ENCODE measurements at places on chromosomes 2 and 18.

GRCh38 chr2:196481324-196481697 lies 158.2 kb upstream of the CCDC150 start:
- no peak for DNase-seq

DNA sequence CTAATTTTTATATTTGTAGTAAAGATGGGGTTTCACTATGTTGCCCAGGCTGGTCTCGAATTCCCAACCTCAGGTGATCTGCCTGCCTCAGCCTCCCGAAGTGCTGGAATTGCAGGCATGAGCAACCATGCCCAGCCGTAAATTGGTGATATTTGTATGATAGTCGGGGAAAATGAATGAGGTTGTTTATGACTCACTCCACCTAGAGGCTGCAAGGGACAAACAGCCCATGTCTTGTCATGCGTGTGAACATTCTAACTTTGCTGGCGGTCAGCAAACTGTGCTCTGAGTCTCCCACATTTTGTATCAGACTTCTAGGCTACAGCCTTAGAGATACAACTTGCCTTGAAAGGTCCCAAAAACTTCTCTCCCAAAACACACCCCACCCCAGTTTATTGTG lies 133.5 kb upstream of the DTNA start:
- no peak for DNase-seq

DNA sequence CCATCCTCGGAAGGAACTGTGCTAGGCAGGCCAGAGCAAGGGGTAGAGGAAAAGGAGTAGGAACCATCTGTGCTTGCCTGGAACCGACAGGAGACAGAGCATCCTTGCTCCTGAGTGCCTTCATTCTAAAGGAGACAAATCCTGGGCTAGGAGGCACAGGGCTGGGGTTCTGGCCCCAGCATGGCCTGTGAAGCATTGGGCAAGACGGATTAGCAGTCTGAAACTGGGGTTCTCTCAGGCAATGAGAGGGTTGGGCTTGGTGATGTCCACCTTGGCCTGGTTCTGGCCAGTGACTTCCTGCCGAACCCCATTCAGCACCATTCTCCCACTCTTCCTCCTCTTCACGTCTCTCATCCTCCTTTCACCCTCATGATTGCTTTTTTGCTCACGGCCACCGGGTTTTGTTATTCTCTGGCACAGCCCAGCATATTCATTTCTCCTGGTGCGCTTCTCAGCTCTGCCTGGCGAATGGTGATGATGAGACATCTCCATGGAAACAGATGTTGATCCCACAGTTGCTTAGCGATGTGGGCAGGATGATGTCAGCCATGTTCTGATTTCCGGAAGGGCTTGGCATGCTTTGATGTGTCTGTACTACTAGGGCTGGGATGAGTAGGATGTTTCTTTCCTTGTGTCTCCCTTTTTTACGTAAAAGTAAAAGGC lies 127.7 kb downstream of the CAPN13 start:
- peak; percentile 86 for DNase-seq

- no peak for DNase-seq
Observed at GRCh38 chr18:45976566-45976965, 9.4 kb upstream of the EPG5 start.

- no peak for DNase-seq
Observed at GRCh38 chr2:51758081-51758480, 726.1 kb upstream of the NRXN1 start.

GRCh38 chr2:205719847-205720246 lies 37.5 kb downstream of the NRP2 start:
- no peak for DNase-seq

GRCh38 chr2:109686921-109687320 lies 72.8 kb downstream of the SOWAHC start:
- DNase-seq, result no peak

GRCh38 chr2:96637385-96638143 lies 548 bp downstream of the KANSL3 start:
- DNase-seq, result peak; percentile 17

- DNase-seq, result no peak
Observed at GRCh38 chr2:50221106-50221505, 810.8 kb downstream of the NRXN1 start.

GRCh38 chr18:29188760-29189159 lies 1011.8 kb upstream of the CDH2 start:
- no peak for DNase-seq

GRCh38 chr2:108632332-108633160 lies 86.7 kb upstream of the RANBP2 start:
- no peak for DNase-seq

- no peak for DNase-seq
Observed at GRCh38 chr18:48033790-48034650, 103.6 kb upstream of the SMAD2 start.

DNA sequence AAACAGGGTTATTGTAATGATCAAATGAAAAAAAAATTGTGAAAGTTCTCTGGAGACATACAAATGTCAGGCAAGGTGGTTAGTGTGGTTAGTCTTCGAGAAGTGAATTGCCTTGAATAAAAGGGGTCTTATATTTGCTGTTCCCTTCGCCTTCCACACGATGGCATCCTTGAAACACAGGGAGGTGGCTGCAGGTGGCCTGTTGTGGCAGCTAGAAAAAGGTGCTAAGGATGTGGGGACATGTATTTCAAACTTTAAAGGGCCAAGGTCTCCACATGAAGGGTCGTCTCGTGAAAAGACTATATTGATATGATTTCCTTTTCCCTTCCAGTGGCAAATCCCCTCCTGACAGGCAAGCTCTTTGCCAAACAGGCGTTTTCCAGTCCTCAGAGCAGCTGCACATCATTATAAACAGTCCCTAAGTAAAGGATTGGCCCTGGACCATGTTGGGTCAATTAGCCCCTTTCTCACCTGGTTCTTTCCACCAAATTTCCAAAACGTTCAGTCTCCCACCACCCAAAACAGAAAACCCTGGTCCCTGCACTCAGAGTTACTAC lies 68.5 kb downstream of the COPS8 start:
- no peak for DNase-seq

DNA sequence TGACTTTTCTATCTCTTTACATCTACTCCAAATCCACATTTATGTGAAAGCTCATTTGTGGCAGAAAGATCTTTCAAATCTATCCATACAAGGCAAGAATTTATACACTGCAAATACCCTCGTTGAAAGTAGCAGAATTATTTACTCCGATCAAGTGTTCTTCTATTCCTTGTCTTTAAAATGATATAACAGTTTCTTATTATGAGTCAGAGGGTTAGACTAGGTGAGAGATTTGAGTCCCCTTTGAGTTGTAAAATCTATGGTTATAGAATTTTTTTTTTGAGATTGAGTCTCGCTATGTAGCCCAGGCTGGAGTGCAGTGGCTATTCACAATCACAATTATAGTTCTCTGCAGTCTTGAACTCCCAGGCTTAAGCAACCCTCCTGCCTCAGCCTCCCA lies 5.6 kb upstream of the GREB1 start:
- no peak for DNase-seq

DNA sequence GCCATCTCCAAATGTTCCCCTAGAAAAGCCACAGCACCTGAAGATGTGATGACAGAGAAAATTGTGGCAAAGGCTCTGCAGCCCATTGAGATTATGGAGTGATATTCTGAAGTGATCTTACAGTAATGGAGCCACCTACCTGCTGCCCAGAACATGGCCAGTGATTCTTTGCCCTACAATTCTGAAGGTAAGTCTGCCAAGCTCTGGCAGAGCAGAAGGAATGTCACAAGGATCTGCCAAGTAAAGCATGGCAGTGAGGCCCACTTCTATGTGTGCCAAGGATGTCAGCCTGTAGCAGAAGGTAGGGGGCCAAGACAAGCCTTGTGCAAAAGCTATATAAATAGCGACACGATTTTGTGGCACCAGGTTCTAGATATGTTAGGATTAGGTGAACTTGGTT lies 155.1 kb downstream of the RND3 start:
- no peak for DNase-seq

- DNase-seq, result peak; percentile 63
Observed at GRCh38 chr2:23745726-23746105, 181.2 kb downstream of the ATAD2B start.

GRCh38 chr2:160533482-160533881 lies 39.9 kb upstream of the RBMS1 start:
- DNase-seq, result no peak

DNA sequence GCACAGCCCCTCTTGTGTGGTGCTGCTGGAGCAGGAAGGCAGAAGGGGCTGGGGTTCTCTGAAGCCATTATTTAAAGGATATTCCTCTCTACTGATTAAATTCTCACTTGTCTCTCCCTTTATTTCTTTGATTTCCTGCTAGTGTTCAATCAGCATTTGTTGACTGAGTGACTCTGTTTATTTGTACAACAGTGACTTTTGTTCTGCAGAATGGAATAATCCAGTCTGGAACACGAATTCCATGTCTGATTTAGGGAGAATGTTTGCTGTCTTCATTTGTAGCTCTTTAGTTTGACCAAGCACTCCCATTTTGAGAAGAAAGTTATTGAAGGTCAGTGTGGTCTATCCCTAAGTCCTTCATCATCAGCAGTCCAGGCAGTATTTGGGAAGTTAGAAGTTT lies 141.2 kb downstream of the SETBP1 start:
- no peak for DNase-seq

DNA sequence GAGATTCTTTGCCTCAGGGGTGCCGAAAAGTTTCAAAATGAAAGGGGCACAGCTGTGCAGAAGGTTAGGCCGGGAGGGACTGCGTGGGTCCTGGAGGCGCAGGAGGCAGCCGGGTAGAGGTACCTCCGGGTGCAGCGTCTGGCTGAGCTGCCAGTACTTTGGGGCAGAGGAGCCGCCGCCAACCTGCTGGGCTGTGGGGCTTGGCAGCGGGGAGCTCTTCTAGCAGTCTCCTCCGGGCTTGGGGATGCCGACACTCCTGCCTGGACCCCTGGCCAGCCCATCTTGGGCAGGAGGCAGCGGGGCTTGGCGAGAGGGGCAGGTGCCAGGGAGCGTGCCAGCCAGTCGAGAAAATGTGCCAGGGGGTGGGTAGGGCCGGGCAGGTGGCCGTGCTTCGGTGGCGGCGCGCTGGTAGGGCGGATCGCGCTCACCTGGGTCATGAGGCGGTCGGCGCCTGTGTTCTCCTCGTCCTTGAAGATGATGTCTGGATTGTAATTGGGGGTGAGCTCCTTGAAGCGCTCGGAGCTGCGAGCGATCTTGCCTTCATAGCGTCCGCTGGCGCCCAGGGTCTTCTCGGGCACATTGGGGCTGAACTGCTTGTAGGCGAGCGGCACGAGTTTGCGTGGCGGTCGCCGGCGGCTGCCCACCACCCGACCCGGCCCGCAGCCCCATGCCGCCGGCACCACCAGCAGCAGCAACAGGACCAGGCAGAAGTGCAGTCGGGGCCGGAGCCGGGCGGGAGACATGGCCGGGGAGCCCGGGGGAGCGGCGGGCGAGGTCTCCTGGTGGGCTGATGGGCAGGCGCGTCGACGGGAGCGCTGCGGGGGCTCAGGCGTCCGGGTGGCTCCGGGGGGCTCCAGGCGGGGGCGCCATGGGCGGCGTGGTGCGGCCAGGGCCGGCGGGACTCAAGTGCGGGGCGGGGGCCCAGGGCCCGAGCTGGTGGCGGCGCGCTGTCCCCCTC lies 717 bp downstream of the IHH start:
- no peak for DNase-seq

DNA sequence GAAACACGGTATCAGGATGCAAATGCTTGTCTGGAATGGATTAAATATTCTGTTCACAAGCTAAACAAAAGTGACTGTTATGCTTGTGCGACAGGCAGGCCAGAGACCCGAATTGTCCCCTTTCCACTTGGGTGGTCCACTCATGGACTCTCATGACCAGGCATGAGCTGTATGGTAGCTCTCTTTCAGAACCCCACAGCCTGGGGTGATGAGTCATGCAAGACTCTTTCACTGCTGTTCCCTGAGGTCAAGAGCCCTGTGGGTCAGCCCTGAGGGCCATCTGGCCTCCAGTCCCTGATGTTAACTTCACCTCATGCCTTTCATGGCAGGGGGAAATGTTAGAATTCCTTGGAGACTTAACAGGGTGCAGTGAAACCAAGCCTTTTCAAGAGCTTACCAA lies 13.7 kb upstream of the SAP130 start:
- DNase-seq, result no peak

DNA sequence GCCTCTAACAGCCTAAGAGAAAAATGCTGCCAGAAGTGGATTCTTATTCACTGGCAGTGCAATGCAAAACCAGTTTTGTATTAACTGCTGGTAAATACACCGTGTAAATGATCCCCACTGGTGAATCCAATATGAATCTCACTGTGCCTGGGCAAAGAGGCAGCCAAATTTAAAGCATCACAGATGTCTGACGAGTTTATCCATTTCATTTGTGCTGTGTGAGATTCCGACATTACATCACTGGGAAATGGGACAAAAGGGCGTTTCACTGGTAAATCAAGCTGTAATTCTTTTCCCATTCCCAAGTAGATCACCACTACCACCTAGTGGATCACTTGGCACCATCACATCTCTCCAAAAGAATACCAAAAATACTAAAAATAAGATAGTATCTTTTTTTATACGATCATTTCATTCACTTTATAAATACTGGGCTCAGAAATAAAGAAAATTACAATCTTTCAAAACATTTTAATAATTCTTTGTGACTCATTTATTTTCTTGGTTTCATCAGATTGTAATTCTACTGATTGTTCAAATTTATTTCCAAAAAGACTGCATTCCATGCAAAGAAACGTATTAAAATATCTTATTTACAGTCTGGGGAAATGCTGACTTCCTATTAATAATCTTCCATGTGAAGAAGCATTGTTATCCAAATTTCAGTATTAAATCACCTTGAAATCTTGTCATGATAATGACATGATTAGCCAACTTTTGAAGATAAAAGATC lies 125.6 kb downstream of the GRB14 start:
- DNase-seq, result peak; percentile 54

DNA sequence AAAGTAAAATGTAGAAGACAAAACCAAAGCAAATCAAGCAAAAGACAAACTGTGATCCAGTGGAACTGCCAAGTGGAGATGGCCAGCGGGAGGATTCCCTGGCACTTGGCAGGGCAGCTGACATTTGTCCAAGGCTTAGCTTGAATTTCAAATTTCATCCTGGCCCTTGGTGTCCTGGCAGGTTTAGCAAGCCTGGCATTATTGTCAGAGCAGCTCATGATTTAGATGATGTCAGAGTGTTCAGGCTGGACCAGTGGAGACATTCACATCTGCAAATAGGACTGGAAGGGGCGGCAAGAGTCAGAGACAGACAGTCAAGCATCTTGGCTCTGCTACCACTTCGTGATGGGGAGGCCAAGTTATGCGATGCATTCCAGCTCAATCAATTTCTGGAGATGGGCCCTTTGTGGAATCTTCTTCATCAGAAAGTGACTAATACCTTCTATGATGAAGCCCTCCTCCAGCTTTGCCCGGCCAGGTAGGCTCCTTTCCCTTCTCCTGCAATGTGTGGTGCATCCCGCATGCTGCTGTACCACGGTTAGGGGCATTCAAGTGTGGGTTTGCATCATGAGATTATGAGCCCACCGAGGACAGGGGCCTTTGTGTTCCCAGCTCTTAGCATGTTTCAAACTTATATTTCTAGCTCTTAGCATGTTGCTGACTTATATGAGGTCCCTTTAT lies 199.7 kb downstream of the ANKRD30B start:
- DNase-seq, result no peak

- DNase-seq, result no peak
Observed at GRCh38 chr2:71071681-71072398, 3.4 kb downstream of the NAGK start.

DNA sequence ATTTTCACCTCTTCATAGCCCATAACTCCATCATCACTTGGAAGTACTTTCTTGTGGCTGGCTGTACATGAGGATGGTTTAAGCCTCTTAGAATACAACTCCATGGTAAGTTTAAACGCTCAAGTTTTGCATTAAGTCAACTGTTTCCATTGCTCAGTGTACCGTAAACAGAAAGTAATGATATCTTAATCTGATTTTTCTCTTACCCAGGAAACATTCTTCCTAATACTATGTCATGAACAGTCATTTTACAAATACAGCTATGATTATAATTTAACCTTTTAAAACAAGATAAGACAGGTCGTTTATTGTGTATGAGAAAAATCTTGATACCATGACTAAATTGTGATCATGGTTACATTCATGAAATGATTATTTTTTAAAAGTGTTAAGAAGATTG lies 11.6 kb upstream of the DYNC2LI1 start:
- DNase-seq, result no peak
